Retina (tissue), 1 donor: ENCODE measurements at places on chromosomes 5 and 9.
A peak's percentile ranks its signal among the peaks of the same experiment; 100 is the strongest.

DNA sequence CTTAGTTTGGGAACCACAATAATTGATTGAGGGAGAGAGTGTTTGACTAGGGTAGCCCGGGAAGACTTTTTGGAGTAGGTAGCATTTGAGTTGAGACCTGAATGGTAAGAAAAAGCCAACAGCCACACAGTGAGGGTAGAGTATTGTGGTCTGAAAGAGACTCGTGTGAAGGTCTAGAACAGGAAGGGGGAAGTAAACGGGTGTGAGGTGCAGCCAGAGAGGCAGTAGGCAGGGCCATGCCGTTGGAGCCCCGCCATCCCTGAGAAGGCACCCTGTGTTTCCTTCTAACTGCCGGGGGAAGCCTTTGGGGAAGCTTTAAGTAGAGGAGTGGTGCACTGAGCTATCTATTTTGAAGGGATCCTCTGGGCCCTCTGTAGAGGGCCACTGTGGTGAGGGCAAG lies 3.5 kb upstream of the F2RL2 start:
- DNase-seq = no peak

DNA sequence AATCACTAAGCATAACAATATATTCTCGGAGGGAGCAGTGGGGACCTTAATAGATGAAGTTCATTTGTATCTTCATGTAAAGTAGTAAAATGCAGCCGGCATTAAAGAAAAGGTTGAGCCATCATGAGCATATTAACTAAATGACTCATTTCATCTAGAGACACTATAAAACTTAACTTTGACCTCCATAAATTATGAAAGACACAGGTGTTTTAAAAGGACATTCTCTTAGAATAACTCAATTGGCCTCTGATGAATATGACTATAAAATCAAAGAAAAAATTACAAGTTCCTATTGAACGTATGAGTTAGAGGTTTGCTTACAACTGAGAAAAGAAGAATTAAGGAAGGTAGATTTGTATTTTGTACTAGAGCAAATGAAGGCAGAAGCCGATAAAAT lies 220.3 kb downstream of the SEMA5A start:
- no peak for DNase-seq

DNA sequence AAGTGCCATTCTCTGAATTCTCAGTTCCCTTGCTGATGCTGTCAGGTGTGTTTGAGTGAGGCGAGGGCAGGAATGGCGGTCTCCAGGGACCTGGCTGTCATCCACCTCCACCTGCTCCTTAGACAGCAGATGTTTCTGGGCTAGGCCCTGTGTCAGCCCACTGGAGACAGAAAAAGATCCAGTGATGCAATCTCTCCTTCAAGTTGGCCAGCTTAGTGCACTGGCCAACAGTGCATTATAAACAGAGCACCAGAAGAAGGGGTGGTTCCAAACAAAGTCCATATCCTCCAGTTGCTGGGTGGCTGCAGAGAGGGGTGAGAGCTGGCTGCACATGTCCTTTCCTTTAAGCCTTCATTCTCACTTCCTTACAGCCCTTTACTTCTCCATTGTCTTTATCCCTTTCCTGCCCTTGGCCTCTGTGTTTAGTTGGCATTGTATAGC lies 26.5 kb downstream of the NANS start:
- DNase-seq = no peak

- DNase-seq = no peak
These were observed 54.5 kb downstream of the ADAM19 start for GRCh38 chr5:157520911-157521703.

- peak; percentile 77 for DNase-seq
These were observed 110.7 kb downstream of the NR6A1 start for GRCh38 chr9:124660341-124660801.
